Naive thymus-derived CD8-positive, alpha-beta T cell (primary cell): ENCODE measurements at places on chromosomes 3 and 15. TPM values are rescaled to one million over a fixed set of nuclear protein-coding genes. Genes with fewer than 3 reads are reported as not detected.

- DNase-seq, result no peak
- no peaks in the 10 kb centered on the region for H3K36me3 ChIP-seq
- no peak overlapping the region for H3K4me3 ChIP-seq
- peaks cover 12% of the 10 kb centered on the region for H3K4me1 ChIP-seq
- no peak overlapping the region for H3K27ac ChIP-seq
- H3K27me3 ChIP-seq, result no peaks in the 10 kb centered on the region
Observed at GRCh38 chr3:177318559-177318958, 121.3 kb upstream of the TBL1XR1 start.

GRCh38 chr15:96311256-96311955 lies 19.1 kb upstream of the NR2F2 start:
- no peak overlapping the region for H3K4me3 ChIP-seq
- no peaks in the 10 kb centered on the region for H3K36me3 ChIP-seq
- no peaks in the 10 kb centered on the region for H3K4me1 ChIP-seq
- no peak overlapping the region for H3K27ac ChIP-seq
- H3K27me3 ChIP-seq, result peaks cover 17% of the 10 kb centered on the region
- DNase-seq, result no peak

- H3K36me3 ChIP-seq, result peaks cover 41% of the 10 kb centered on the region
- peak; percentile 49 for DNase-seq
- H3K4me1 ChIP-seq, result peaks cover 42% of the 10 kb centered on the region
- H3K27me3 ChIP-seq, result no peaks in the 10 kb centered on the region
Observed at GRCh38 chr3:71229905-71230657, 353.4 kb downstream of the FOXP1 start.

GRCh38 chr15:77577366-77577950 lies 55.3 kb downstream of the LINGO1 start:
- no peak for DNase-seq
- H3K4me1 ChIP-seq, result peaks cover 4% of the 10 kb centered on the region
- H3K27me3 ChIP-seq, result no peaks in the 10 kb centered on the region
- no peak overlapping the region for H3K4me3 ChIP-seq

DNA sequence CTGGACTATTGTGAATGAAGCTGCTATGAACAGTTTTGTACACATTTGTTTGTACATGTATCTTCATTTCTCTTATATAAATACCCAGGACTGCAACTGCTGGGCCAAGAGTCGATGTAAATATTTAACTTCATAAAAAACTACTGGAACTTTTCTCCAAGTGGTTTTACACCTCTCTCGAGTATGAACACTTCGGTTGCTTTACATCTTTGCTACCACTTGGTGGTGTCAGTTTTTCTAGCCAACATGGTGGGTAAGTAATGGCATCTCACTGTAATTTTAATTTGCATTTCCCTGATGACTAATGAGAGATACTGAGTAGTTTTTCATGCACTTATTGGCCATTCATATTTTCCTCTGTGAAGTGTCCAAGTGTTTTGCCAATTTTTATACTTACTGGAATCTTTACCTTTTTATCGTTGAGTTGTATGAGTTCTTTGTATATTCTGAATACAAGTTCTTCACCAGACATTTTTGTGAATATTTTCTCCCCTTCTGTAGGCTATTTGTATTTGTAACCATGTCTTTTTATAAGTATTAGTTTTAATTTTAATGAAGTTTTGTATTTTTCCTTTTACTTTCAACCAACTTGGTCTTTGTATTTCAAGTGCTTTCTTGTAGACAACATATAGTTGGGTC lies 44.4 kb downstream of the PCOLCE2 start:
- H3K36me3 ChIP-seq, result no peaks in the 10 kb centered on the region
- DNase-seq, result no peak
- H3K27me3 ChIP-seq, result no peaks in the 10 kb centered on the region
- H3K4me3 ChIP-seq, result no peak overlapping the region
- no peaks in the 10 kb centered on the region for H3K4me1 ChIP-seq

The SHF gene
- total RNA-seq, result 8.1 TPM

The ZKSCAN7 gene
- total RNA-seq, result 10.5 TPM

The SI gene
- total RNA-seq, result not detected
